ENCODE measurements at places on chromosomes 1 and 21. TPM values are rescaled to one million over a fixed set of nuclear protein-coding genes. Genes with fewer than 3 reads are reported as not detected.

- no peaks in the 10 kb centered on the region for H3K36me3 ChIP-seq
- no peak overlapping the region for H3K4me3 ChIP-seq
- no peak for DNase-seq
- H3K27me3 ChIP-seq = no peaks in the 10 kb centered on the region
Measured at GRCh38 chr1:40780678-40781607, 2.6 kb upstream of the KCNQ4 start.

LAMB3 gene
- 1.7 TPM for polyA plus RNA-seq

ERG gene
- polyA plus RNA-seq = 3.7 TPM

- no peaks in the 10 kb centered on the region for H3K36me3 ChIP-seq
- DNase-seq = peak; percentile 87
- peaks cover 5% of the 10 kb centered on the region for H3K4me1 ChIP-seq
Measured at GRCh38 chr1:43073490-43074230, 98.4 kb downstream of the EBNA1BP2 start.

- H3K27ac ChIP-seq = no peak overlapping the region
- DNase-seq = peak; percentile 43
- no peaks in the 10 kb centered on the region for H3K36me3 ChIP-seq
- no peaks in the 10 kb centered on the region for H3K27me3 ChIP-seq
Measured at GRCh38 chr1:227910511-227911153, 37.1 kb downstream of the WNT9A start.

GRCh38 chr1:115140442-115141144, 51.3 kb upstream of the TSPAN2 start:
- no peak for DNase-seq
- no peak overlapping the region for H3K27ac ChIP-seq
- peaks cover 4% of the 10 kb centered on the region for H3K4me1 ChIP-seq
- no peaks in the 10 kb centered on the region for H3K27me3 ChIP-seq
- no peak overlapping the region for H3K4me3 ChIP-seq
- no peaks in the 10 kb centered on the region for H3K36me3 ChIP-seq

OR2M3 gene
- polyA plus RNA-seq = 0.11 TPM

GRCh38 chr1:18057623-18058022, 50.0 kb upstream of the IGSF21 start:
- H3K4me1 ChIP-seq = no peaks in the 10 kb centered on the region
- no peak overlapping the region for H3K4me3 ChIP-seq
- H3K27me3 ChIP-seq = no peaks in the 10 kb centered on the region
- no peaks in the 10 kb centered on the region for H3K36me3 ChIP-seq
- no peak overlapping the region for H3K27ac ChIP-seq
- DNase-seq = no peak

DNA sequence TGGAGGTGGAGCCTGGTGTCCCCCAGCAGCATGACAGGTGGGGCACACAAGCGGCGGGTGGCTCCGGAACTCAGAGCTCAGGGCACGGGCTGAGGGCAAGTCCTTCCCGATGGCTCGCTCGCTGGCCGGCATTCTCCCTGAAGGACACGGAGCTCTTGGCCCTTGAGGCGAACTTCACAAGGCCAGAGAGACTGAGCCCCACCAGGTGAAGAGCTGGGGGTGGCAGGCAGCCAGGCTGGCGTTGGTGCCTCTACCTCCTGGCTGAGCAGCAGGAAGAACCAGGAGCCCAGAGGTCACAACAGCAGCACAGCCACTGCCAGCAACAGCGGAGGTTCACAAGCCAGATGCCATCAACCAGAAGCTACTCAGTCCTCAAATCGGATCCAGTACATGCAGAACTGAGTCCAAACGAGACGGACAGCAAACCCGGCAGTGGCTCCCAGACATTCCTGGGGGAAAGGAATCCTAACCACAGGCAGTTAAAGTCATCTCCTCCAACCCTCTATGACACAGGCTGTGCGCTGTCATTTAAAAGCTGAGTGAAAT, 54.1 kb downstream of the NPHP4 start:
- DNase-seq = peak; percentile 5
- no peaks in the 10 kb centered on the region for H3K36me3 ChIP-seq
- H3K4me3 ChIP-seq = no peak overlapping the region
- no peaks in the 10 kb centered on the region for H3K4me1 ChIP-seq
- H3K27me3 ChIP-seq = no peaks in the 10 kb centered on the region

- no peak overlapping the region for H3K4me3 ChIP-seq
- H3K4me1 ChIP-seq = no peaks in the 10 kb centered on the region
- no peaks in the 10 kb centered on the region for H3K36me3 ChIP-seq
- H3K27ac ChIP-seq = no peak overlapping the region
Measured at GRCh38 chr1:147491098-147491497, 50.2 kb upstream of the BCL9 start.

DNA sequence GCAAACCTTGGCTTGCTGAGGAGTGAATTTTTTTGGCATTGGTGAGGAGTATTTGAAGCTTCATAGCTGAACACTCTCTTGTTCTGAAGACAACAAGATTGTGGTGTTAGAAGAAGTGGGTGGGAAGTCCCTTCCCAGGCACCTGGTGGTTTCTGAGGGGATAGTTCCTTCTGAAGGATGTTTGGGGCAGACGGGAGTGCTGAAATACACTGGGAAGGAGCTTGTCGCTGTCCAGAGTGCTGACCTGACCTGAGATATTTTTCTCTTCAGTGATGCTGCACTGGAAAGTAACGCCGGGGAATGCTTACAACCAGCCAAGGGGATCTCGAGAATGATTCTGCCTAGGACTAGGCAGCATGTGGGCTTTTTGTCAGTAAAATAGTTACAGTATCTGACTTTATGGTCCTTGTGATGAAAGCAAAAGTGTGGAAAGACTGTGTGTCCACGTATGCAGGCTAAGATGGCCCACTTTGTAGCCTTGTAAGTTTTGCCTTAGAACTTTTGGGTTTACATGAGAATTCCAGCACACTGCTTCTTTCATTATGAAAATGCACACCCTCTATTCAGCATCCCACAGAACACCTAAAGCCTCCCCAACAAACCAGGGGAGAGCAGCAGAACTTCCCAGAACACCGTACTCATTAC, 33.1 kb upstream of the NFASC start:
- no peak overlapping the region for H3K4me3 ChIP-seq
- no peak overlapping the region for H3K27ac ChIP-seq
- H3K36me3 ChIP-seq = no peaks in the 10 kb centered on the region
- H3K27me3 ChIP-seq = no peaks in the 10 kb centered on the region
- no peaks in the 10 kb centered on the region for H3K4me1 ChIP-seq

FAM78B gene
- 5.0 TPM for polyA plus RNA-seq

TIPRL gene
- polyA plus RNA-seq = 44.6 TPM

VANGL2 gene
- polyA plus RNA-seq = 5.9 TPM

KCNE1 gene
- 7.3 TPM for polyA plus RNA-seq

DNA sequence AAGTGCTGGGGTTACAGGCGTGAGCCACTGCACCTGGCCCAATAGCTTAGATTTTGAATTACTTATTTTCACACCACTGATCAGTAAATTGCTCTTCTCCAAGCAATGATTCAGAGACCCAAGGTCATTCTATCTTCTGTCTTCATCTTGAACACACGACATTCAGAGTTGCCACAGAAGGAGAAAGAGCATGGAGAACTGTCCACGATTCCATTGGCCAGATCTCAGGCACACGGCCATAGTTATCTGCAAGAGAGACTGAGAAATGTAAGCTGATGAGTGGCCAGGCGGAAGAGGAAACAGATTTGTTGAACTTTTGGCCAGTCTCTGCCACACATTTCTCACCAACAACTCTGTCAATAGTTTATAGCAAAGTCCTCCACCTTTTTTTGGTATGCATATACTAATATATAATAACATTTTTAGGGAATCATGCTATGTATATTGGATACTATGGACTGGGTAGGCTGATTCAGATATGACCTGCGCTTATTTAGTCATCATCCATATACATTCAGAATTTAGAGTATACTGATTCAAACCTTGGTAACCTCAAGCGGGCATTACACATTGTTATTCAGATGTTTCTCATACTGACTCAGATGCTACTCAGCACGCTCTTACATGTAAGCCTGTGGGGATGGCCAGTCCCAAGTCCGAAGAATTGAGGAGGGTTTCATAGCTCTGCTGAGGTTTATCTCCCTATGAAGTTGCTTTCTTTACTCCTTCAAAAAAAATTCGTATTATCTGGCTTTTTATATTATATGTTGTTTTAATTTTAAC, 25.5 kb upstream of the CAP1 start:
- H3K27ac ChIP-seq = no peak overlapping the region
- DNase-seq = no peak
- H3K4me1 ChIP-seq = no peaks in the 10 kb centered on the region

DNA sequence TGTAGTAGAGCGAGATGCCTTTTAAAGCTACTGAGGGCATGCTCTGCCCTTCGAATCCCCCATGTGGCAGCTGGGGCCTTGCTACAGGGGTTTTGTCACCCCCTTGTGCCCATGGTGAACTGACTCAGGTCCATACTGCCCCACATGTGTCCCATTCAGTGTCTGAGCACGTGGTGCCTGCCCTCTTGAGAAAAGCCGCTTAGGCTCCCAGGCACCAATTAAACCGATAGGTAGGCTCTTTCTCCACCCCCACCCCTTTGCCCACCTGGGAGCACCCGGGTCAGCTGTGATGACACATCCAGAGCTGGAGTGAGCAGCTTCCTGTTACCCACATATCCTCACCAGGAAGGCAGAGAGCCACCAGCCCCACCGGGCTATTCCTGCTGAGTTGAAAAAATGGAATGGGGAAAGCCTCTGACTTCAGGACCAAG, 30.5 kb downstream of the TMCC2 start:
- no peaks in the 10 kb centered on the region for H3K27me3 ChIP-seq
- DNase-seq = no peak
- H3K4me3 ChIP-seq = no peak overlapping the region
- H3K27ac ChIP-seq = no peak overlapping the region
- H3K4me1 ChIP-seq = peaks cover 14% of the 10 kb centered on the region
- H3K36me3 ChIP-seq = no peaks in the 10 kb centered on the region

- no peak overlapping the region for H3K27ac ChIP-seq
- DNase-seq = no peak
- no peaks in the 10 kb centered on the region for H3K36me3 ChIP-seq
- no peaks in the 10 kb centered on the region for H3K27me3 ChIP-seq
Measured at GRCh38 chr1:25066256-25066655, 136.2 kb upstream of the RUNX3 start.

GRCh38 chr1:108708691-108709660, 3.7 kb upstream of the FNDC7 start:
- DNase-seq = no peak
- H3K4me1 ChIP-seq = no peaks in the 10 kb centered on the region

- no peaks in the 10 kb centered on the region for H3K4me1 ChIP-seq
- no peak overlapping the region for H3K27ac ChIP-seq
- no peak overlapping the region for H3K4me3 ChIP-seq
- no peaks in the 10 kb centered on the region for H3K27me3 ChIP-seq
- H3K36me3 ChIP-seq = no peaks in the 10 kb centered on the region
- no peak for DNase-seq
Measured at GRCh38 chr1:216181590-216181989, 241.7 kb downstream of the USH2A start.

GRCh38 chr1:190759807-190760206, 282.1 kb upstream of the BRINP3 start:
- H3K4me3 ChIP-seq = no peak overlapping the region
- H3K36me3 ChIP-seq = no peaks in the 10 kb centered on the region
- no peaks in the 10 kb centered on the region for H3K27me3 ChIP-seq
- DNase-seq = no peak

DNA sequence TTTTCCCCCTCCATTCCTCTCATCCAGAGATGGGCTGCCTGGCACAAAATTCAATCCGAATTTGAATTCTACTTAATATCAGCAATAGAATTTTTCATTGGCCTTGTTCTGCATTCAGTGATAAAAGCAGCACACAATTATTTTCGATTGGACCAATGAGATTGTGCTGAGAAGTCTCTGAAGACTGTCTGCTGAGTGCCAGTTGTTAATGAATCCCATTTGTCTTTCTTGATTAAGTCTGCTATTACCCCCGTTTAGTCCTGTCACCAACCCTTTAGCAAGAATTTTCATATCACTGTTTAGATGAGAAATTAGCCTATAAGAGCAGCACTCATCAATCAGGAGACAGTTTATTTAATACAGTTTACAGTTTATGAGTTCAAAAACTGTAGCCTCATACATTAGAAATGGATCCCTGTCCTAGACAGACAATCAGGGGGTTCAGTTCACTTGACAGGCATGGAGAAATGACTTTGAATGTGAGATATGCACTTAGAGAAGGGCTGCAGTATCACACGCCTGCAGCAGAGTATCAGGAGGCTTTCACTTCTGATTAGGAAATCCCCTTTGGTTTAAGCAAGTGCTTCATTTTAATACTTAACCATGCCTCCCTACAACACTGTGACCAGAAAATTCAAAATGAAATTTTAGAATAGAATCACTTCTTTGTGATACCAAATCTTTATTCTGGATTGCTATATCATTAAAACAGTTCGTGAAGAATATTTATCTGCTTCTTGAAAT, 304.7 kb upstream of the PTBP2 start:
- H3K4me3 ChIP-seq = no peak overlapping the region
- no peaks in the 10 kb centered on the region for H3K27me3 ChIP-seq
- no peaks in the 10 kb centered on the region for H3K4me1 ChIP-seq
- H3K36me3 ChIP-seq = no peaks in the 10 kb centered on the region
- DNase-seq = no peak

GRCh38 chr1:243254233-243254926, 701 bp downstream of the CEP170 start:
- peaks cover 16% of the 10 kb centered on the region for H3K4me1 ChIP-seq
- no peaks in the 10 kb centered on the region for H3K36me3 ChIP-seq
- H3K4me3 ChIP-seq = peak overlapping the region; percentile 75

L1TD1 gene
- polyA plus RNA-seq = 1.5 TPM
